ENCODE measurements at places on chromosomes 7 and 10. TPM values are rescaled to one million over a fixed set of nuclear protein-coding genes. Genes with fewer than 3 reads are reported as not detected.

GRCh38 chr10:33913194-33913593 is 578.7 kb upstream of the NRP1 start:
- no peak for DNase-seq

The OR6V1 gene
- total RNA-seq = not detected

GRCh38 chr7:13794581-13794980 is 194.9 kb downstream of the ETV1 start:
- no peak for DNase-seq

The SLC26A5 gene
- 0.36 TPM for total RNA-seq

GRCh38 chr10:11145495-11145855 is 127.8 kb downstream of the CELF2 start:
- DNase-seq = no peak

DNA sequence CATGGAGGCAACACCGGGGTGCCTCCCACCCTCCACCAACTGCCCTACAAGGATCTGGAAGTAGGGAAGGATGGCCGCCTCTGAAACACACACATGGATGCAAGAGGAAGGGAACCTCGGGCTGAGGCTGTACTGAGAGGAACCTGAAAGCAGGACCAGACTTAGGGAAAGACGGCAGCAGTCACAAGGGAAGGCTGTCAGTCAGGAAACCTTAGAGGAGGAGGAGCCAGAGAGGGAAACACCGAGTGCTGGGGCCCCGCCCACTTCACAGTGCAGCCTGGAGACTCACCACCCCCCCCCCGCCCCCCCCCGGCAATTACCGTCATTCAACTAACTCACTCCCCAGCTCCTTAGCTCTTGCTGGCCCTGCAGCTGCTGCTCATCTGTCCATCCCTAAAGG is 2.5 kb downstream of the CYREN start:
- no peak for DNase-seq

GRCh38 chr10:104323085-104323484 is 15.2 kb downstream of the ITPRIP start:
- DNase-seq = peak; percentile 40

- DNase-seq = no peak
Measured at GRCh38 chr7:16691241-16691640, 45.3 kb downstream of the BZW2 start.

The C10orf105 gene
- total RNA-seq = not detected

The CDK6 gene
- total RNA-seq = 13.3 TPM

- peak; percentile 79 for DNase-seq
Measured at GRCh38 chr7:71237945-71238344, 106.0 kb downstream of the GALNT17 start.

The ZNF12 gene
- 17.2 TPM for total RNA-seq

- no peak for DNase-seq
Measured at GRCh38 chr7:22137026-22137425, 191.3 kb upstream of the CDCA7L start.

DNA sequence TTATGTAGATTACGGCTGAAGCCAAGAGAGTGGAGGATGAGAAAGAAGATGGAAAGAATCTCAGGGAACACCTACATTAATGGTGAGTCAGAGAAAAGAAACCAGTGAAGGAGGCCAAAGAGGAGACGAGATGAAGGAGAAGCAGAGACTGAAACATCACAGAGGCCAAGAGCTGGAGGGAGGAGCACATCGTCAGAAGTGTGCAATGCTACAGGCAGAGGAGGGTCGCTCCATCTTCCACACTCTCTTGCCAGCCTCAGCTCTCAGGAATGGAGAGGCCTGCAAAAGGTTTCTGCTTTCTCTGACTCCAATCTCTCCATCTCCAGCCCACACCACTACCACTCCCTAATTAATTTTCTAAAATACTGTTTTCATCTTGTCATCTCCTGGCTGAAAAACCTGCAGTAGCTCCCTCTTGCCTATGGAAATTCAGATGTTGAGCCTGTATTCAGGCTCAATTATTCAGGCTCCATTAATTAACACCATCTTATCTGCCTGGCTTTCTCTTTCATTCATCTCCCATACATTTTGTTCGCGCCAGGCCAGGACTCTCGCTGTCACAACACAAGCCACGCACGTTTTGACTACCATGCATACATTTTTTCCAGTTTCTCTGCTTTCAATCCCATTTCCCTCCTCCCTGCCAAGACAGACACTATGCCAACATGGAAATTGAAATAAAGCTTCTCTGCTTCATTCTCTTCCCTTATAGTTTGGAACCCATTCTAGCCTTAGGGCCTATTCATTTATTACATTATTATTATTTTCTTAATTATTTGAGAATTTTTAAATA is 165.8 kb downstream of the INHBA start:
- DNase-seq = no peak

GRCh38 chr10:78952686-78953085 is 116.1 kb upstream of the ZMIZ1 start:
- no peak for DNase-seq

DNA sequence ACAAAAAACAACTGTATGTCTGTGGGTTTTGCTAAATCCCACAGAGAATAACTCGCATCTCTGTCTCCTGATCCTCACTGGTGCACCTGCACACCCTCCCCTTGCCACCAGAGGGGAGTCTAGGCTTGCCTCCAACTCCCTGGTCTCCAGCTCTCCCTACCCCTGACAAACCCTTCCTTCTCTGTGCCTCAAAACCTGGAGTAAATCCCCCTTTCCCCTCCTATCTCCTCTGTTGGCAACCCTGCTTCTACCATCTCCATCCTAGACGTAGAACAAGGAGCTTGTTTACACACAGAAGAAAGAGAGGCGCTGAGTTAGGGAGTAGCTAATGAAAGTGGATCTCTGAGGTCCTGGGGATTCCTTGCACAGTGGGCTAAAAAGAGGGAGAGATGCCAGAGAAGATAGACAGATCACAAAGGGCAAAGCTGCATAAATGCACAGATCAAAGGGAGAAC is 6.0 kb downstream of the MBLAC1 start:
- DNase-seq = no peak

The RBP3 gene
- total RNA-seq = not detected

DNA sequence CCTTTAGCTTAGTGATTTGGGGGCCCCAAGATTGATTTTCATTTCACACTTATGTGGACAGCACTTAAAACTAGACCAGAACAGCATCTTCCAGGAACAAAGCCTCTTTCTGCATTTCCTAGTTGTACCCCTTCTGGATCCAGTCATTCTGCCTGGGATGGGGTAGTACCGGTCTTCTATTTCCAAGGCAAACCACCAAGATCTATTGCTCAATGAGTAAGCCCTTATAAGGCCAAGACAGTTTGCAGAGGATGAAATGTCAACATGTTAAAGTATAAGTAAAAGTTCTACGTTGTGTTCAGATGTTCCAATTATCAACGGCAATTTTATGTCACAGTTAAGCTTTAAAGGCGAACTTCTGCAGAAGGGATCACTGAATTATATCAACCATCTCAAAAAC is 106.9 kb upstream of the ZNF746 start:
- no peak for DNase-seq

The RHOBTB1 gene
- total RNA-seq = 8.6 TPM

GRCh38 chr10:70192326-70192968 is 22.1 kb upstream of the SAR1A start:
- no peak for DNase-seq

DNA sequence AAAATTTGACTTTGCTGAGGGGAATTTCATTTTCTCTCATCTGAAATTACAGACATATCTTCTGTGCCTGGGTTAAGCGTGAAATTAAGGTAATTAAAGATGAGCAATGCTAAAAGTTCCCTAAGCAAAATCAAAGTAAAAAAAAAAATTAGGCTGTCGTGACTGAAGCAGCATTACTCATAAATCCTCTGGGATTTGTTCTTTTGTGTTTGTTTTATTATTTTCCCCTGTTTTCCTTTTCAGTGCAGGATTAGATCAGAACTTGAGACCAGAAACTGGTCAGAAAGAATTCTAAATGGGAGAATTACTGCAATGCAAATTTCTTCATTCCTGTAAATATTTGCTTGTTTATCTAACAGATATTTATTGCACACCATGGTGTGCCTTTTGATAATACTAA is 141.4 kb upstream of the BET1 start:
- no peak for DNase-seq

GRCh38 chr10:33674491-33674890 is 340.0 kb upstream of the NRP1 start:
- DNase-seq = no peak

GRCh38 chr10:22927661-22928403 is at the start of gene ARMC3:
ARMC3 (plus strand) TSS chr10:22928053; CDS start chr10:22931997, 3,944 bp downstream.
- peak; percentile 65 for DNase-seq

DNA sequence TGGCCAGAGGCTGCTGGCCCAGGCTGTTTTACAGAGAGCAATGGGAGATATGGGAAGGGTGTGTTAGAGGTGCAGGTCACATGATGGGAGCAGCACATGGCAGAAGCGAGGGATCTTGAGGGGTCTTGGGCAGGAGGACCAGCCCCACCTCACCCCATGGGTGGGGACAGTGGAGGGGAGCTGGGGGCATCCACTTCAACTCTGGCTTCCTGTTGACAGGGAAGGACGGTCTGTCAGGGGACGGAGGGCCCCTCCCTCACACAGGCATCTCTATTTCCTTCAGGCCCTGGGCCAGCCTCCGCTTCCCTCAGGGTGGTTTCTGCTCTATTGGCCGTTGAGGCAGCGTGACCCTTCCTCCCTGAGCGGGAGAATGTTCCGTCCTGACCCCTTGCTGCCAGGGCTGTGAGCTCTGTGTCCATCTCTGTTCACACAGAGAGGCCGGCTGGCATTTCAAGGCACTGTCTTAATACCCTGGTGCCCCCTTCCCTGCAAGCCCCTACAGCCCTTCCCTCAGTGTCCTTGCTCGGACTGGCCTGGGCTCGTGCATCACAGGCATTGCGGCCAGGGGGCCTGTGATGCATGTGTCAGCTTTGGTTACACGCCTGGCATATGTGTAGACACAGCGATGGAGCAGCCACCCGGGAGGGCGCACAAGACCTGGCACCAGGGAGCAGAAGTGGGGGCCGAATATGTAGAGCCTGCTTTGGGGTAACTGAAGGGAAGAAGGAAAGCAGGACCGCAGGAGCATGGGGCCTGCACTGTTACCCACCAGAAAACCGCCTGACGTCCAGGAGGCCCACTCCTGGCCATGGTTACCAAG is 31.8 kb downstream of the RAMP3 start:
- no peak for DNase-seq

DNA sequence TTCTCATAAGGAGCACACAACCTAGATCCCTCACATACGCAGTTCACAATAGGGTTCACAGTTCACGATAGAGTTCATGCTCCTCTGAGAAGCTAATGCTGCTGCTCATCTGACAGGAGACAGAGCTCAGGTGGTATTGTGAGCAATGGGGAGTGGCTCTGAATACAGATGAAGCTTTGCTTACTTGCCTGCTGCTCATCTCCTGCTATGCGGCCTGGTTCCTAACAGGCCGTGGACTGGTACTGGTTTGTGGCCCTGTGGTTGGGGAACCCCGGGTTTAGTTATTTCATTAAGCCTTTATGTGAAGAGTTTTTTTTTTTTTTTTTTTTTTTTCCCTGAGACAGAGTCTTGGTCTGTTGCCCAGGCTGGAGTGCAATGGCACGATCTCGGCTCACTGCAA is 19.4 kb downstream of the SLK start:
- DNase-seq = no peak

The GRID2IP gene
- not detected for total RNA-seq

DNA sequence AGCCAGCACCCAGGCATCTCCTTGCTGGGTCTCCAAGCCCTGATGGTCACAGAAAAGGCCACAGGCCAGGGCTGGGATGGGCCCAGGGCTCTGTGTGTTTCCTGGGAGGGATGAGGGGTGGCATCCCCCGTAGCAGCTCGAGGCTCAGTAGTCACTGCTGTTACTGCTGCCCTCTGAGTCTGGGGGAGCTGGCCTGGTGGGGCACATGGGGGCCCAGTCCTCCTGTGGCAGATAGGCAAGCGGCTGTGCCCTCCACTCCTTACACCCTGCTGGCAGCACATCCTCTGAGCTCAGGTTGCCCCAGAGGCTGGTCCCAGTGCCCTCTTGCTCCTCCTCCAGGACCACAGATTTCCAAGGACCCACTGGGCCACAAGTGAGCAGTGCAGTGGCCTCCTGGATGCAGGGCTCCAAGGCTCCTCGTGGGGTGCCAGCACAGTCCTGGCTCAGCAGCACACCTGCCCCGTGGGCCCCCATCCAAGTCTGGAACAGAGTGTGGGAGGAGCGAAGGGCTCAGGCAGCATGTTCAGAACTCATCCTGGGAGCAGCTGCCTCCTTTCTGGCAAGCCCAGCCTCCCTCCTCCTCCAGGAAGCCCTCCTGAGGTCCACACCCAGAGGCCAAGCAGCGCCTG is 31.5 kb upstream of the TUBB8 start:
- DNase-seq = no peak

The NKX2-3 gene
- 35.2 TPM for total RNA-seq

DNA sequence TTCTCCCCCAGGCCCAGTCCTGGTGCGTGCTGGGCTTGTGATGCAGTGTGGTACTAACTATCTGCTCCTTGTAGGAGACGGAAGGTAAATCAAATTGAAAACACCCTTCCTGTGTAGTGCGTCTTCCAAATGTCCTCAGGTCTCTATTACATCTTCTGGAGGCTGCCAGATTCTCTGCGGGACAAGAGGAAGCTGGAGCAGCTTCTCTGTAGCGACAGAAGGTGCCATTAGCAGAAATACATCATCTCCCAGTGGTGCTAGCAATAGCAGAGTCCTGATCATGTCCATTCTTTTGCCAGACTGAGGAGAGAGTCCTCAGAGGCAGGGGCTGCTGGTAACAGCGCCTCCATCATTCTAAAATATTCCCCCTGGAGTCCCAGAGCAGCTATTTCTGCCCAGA is 675.2 kb downstream of the LRMDA start:
- DNase-seq = no peak

The OSBPL3 gene
- total RNA-seq = 1.8 TPM

- peak; percentile 18 for DNase-seq
Measured at GRCh38 chr7:158992759-158993158, 136.4 kb downstream of the DYNC2I1 start.

GRCh38 chr7:140416560-140416959 is 12.7 kb downstream of the RAB19 start:
- DNase-seq = no peak

DNA sequence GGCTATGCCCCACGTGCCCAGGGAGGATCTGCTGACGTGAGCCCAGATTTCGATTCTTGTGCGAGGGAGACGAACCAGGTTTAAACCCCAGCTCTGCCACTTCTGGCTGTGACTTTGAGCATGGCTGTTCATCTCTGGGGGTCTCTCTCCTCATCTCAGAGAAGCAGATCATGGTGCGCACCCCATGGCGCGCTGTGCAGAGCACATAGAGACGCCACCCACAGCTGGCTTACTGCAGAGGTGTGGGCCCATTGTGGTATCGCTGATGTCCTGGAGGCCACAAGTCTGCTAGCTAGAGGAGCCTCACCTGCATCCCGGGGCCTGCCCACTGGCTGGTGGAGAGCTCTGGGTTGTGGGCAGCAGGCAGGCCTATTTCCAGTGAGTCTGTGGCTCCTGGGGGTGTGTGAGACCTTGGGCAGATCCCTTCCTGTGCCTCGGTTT is 140.5 kb downstream of the LHPP start:
- DNase-seq = no peak
